ENCODE measurements at places on chromosomes 2 and 18.

- no peak for DNase-seq
- H3K4me3 ChIP-seq = no peak overlapping the region
- H3K4me1 ChIP-seq = no peaks in the 10 kb centered on the region
- no peaks in the 10 kb centered on the region for H3K36me3 ChIP-seq
- H3K27ac ChIP-seq = no peak overlapping the region
Measured at GRCh38 chr2:113407446-113408099, 29.9 kb upstream of the ZNG1B start.

DNA sequence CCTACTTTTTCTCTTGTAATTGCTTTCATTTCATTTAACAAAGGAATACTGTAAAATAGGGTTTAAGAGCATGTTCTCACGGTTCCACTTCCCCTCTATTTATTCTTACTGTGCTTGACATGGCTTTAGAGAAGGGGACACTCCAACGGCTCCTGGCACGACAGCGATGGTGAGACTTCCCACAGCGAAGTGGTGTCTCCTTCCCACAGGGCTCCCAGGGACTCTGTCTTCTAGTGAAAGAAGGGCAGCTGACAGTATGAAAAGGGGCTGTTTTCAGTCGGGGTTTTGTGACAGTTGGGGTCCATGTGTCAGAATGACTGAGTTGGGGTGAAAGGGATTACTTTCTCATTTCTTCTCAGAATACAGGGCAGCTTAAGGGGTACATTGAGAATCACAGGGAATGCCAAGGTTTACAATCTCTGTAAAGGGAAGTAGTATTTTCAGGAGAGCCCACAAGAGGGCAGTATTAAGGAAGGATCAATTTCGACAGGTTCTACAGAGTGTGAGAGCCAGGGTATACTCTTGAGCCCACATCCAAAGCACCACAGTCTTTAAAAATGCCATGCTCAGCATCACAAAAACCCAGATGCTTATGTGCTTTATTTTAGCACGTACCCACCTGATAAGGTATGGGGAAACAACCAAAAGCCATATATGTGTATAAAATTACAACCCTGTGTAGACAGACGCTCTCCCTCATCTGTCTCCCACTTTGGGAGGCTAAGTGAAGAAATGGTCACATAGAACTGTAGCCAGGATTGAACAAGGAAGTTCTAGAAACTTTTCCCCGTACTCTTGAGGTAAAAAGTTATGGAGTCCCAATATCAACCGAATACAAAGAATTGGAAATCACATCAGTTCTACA lies 31.3 kb upstream of the RAPGEF4 start:
- H3K27me3 ChIP-seq = no peaks in the 10 kb centered on the region
- no peak overlapping the region for H3K27ac ChIP-seq
- H3K36me3 ChIP-seq = no peaks in the 10 kb centered on the region
- no peak overlapping the region for H3K4me3 ChIP-seq
- no peaks in the 10 kb centered on the region for H3K4me1 ChIP-seq

DNA sequence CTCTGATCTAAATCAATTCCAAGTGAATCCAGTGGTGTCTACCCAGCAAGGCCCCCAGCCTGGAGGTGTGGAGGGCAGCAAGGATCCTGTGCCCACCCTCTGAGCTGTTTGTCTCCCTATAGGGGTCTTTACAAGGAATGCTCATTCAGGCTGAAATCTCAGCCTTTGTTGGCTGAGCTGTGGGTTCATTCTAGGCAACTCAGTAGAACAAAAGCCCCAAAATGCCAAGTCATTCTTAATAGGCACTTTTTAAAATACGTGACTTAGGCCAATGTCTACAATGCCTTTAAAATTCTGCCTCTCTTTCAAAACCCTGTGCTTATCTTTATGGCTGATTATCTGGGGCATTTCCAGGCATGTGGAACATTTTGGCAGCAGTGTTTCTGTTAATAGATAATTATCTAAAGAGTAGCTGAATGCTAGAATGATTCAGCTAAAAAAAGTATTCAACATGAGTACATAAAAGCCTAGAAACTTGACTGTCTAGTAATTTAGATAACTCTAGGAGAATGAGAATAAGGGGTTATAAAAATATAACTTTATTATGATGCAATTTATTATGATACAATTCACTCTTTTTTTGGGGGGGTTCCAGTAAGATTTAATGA lies 7.4 kb downstream of the UGT1A6 start:
- H3K36me3 ChIP-seq = no peaks in the 10 kb centered on the region
- no peak for DNase-seq
- no peaks in the 10 kb centered on the region for H3K27me3 ChIP-seq
- H3K4me3 ChIP-seq = no peak overlapping the region

- no peak overlapping the region for H3K4me3 ChIP-seq
- no peak for DNase-seq
- H3K4me1 ChIP-seq = peaks cover 8% of the 10 kb centered on the region
- H3K27me3 ChIP-seq = no peaks in the 10 kb centered on the region
- no peak overlapping the region for H3K27ac ChIP-seq
- no peaks in the 10 kb centered on the region for H3K36me3 ChIP-seq
Measured at GRCh38 chr2:160261732-160262131, 61.7 kb upstream of the ITGB6 start.

DNA sequence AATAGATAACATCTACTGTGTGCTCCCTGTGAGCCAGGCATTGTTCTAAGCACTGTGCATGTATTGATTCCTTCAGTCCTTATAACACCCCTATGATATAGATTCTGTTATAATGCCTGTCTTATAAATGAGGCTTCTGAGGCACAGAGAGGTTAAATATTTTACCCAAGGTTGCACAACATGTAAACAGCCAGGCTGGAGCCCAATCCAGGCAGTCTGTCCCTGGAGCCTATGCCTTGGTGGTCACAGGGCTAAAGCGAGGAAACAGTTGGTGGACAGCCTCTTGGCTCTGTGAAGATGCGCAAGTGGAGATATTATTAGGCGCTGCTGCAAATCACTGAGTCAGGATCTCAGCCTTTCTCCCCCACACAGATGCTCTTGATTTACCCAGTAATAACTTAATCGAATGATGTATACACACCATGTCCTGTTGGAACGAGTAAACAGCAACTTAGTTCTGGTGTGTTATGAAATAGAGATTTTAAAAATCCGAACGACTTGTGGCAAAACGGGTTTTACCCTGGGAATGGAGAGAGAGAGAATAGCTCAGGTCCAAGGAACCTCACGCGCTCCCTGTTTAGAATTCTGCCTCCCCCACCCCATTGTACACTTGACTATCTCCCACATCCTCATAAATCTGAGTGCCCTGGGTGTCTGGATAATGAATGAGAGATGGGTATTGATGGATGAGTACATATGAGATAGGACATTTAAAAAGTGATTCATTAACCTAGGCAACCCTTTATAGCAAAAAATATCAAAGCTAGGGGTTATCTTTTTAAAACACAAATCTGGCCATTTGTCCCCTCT lies 231.9 kb downstream of the BCL2 start:
- no peak for DNase-seq
- H3K36me3 ChIP-seq = no peaks in the 10 kb centered on the region
- no peaks in the 10 kb centered on the region for H3K27me3 ChIP-seq
- no peak overlapping the region for H3K27ac ChIP-seq
- no peak overlapping the region for H3K4me3 ChIP-seq

GRCh38 chr2:2840681-2841300 lies 509.7 kb upstream of the MYT1L start:
- H3K27ac ChIP-seq = no peak overlapping the region
- no peaks in the 10 kb centered on the region for H3K36me3 ChIP-seq
- H3K27me3 ChIP-seq = no peaks in the 10 kb centered on the region
- peak; percentile 70 for DNase-seq
- no peak overlapping the region for H3K4me3 ChIP-seq

DNA sequence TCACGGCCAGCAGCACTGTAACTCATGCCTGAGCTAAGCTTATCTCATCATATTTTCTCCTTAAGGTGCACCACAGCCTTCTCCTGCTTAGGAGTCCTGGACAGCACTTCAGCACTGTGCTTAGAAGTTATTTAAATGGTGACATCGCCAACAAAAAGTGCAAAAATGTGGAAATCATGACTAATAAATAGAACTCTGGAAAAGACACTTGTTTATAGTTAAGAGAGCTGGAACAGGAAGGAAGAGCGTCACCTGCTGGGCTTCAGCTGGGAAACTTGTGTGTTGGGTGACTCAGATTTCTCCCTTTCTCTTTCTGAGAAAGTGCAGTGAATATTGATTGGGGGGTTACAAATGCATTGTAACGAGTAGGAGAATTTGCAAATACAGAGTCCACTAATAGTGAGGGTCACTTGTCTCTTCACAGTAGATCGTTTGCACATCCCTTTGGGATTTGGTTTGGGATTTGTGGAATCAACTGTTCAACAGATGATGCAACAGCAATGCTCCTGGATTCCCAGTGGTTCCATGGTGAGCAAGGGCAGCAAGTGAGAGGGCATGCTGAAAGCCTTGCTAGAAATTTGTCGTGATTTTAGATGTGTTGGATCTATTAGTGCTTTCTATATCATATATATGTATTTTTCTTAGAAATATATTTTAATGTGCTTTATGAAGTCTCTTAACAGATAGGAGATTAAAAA lies 84.2 kb downstream of the DOK6 start:
- no peak overlapping the region for H3K27ac ChIP-seq
- no peaks in the 10 kb centered on the region for H3K36me3 ChIP-seq
- H3K4me1 ChIP-seq = no peaks in the 10 kb centered on the region
- DNase-seq = no peak

- H3K27ac ChIP-seq = no peak overlapping the region
- no peak for DNase-seq
- no peaks in the 10 kb centered on the region for H3K27me3 ChIP-seq
- H3K36me3 ChIP-seq = no peaks in the 10 kb centered on the region
- H3K4me1 ChIP-seq = peaks cover 44% of the 10 kb centered on the region
- H3K4me3 ChIP-seq = no peak overlapping the region
Measured at GRCh38 chr2:238603596-238603995, 176.9 kb downstream of the ASB1 start.

DNA sequence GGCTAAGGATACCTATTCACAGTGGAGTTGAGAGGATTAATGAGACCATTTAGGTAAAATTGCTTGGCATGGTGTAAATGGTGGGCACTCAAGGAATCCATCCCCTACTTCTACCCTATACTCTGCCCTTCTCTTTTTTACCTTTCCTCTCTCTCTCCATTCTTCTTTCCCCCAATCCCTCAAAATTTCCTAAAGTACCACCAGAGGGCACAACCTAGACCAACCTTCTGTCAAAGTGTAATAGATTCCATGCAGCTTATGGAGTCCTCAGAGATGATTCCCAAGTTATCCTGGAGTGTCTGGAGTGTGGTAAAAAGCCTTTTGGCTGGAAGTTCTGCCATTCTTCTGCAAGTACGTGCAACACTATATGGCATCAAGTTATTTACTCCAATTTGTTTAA lies 33.0 kb upstream of the CCDC195 start:
- H3K27ac ChIP-seq = no peak overlapping the region
- no peak for DNase-seq
- H3K27me3 ChIP-seq = no peaks in the 10 kb centered on the region
- no peak overlapping the region for H3K4me3 ChIP-seq
- H3K36me3 ChIP-seq = no peaks in the 10 kb centered on the region

GRCh38 chr2:135451966-135452365 lies 79.1 kb downstream of the ZRANB3 start:
- no peaks in the 10 kb centered on the region for H3K4me1 ChIP-seq
- H3K36me3 ChIP-seq = no peaks in the 10 kb centered on the region
- no peak for DNase-seq
- H3K27me3 ChIP-seq = no peaks in the 10 kb centered on the region

GRCh38 chr18:48399303-48400075 lies 9.7 kb downstream of the ZBTB7C start:
- H3K36me3 ChIP-seq = no peaks in the 10 kb centered on the region
- no peaks in the 10 kb centered on the region for H3K4me1 ChIP-seq
- H3K4me3 ChIP-seq = no peak overlapping the region
- no peak for DNase-seq

GRCh38 chr2:174682007-174682577 lies 82.2 kb downstream of the CHRNA1 start:
- DNase-seq = no peak
- no peaks in the 10 kb centered on the region for H3K36me3 ChIP-seq
- H3K4me3 ChIP-seq = peak overlapping the region; percentile 92
- peaks cover 47% of the 10 kb centered on the region for H3K4me1 ChIP-seq
- no peaks in the 10 kb centered on the region for H3K27me3 ChIP-seq

DNA sequence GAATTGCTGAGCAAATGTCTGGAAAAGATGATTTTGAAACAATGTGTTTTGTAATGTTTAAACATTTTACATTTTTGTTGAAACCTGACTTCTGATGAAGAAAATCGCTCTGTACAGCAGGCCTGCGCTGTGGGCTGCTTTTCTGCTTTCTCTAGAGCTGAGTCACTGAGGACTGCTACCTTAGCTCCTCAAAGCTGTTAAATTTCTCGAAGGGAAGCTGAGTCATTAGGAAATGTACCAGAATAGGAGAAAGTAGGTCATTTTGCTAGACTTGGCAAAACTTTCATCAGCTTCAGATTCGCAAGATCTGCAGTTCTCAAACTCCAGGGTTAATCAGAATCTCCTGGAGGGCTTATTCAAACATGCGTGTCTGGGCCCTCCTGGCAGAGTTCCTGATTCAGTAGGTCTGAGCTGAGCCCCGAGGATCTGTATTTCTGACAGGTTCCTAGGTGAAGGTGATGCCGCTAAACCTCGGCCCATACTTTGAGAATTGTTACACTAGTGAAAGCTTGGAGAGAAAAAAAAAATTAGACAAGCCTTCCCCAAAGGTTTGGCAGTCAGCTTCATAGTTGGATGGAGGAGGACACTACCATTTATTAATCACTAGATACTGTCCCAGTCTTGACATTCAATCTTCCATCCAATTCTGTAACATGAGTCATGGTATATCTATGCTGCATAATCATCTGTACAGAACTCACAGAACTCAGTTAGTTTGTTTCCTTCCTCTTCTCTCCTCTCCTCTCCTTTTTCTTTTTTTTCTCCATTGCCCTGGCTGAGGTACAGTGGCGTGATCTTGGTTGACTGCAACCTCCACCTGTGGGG lies 297.6 kb downstream of the PARD3B start:
- no peaks in the 10 kb centered on the region for H3K27me3 ChIP-seq
- no peaks in the 10 kb centered on the region for H3K36me3 ChIP-seq
- no peak for DNase-seq
- H3K4me3 ChIP-seq = no peak overlapping the region
- H3K4me1 ChIP-seq = peaks cover 14% of the 10 kb centered on the region

GRCh38 chr2:191311627-191312026 lies 66.4 kb downstream of the MYO1B start:
- no peak overlapping the region for H3K27ac ChIP-seq
- DNase-seq = no peak
- H3K4me3 ChIP-seq = no peak overlapping the region
- H3K4me1 ChIP-seq = peaks cover 4% of the 10 kb centered on the region

- H3K4me1 ChIP-seq = no peaks in the 10 kb centered on the region
- H3K4me3 ChIP-seq = no peak overlapping the region
- no peaks in the 10 kb centered on the region for H3K36me3 ChIP-seq
- H3K27ac ChIP-seq = no peak overlapping the region
Measured at GRCh38 chr2:60469536-60470317, 83.7 kb downstream of the BCL11A start.

DNA sequence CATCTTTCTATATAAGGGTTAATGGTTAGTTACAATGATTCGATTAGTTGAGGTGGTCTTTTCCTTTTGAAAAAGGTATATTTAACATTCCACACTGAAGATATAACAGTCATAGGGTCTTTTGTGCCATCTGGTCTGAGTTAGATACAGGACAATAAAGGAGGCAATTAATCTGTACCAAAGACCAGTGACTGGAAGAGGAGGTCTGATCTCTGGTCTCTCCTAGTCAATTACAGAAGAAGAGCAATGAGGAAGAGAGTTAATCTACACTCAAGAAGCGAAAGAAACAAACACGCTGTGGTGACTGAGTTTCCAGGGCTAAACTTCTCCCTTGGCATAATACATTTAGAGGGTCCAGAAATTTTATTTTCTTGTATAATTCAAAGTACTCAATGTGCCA lies 20.7 kb upstream of the RMDN2 start:
- no peaks in the 10 kb centered on the region for H3K36me3 ChIP-seq
- DNase-seq = no peak
- H3K27ac ChIP-seq = no peak overlapping the region
- H3K4me1 ChIP-seq = no peaks in the 10 kb centered on the region

Data from vagina (tissue), 2 donors.